Hippocampal formation (tissue), 2 donors: ENCODE measurements at places on chromosomes 16 and 17.
A peak's percentile ranks its signal among the peaks of the same experiment; 100 is the strongest.

DNA sequence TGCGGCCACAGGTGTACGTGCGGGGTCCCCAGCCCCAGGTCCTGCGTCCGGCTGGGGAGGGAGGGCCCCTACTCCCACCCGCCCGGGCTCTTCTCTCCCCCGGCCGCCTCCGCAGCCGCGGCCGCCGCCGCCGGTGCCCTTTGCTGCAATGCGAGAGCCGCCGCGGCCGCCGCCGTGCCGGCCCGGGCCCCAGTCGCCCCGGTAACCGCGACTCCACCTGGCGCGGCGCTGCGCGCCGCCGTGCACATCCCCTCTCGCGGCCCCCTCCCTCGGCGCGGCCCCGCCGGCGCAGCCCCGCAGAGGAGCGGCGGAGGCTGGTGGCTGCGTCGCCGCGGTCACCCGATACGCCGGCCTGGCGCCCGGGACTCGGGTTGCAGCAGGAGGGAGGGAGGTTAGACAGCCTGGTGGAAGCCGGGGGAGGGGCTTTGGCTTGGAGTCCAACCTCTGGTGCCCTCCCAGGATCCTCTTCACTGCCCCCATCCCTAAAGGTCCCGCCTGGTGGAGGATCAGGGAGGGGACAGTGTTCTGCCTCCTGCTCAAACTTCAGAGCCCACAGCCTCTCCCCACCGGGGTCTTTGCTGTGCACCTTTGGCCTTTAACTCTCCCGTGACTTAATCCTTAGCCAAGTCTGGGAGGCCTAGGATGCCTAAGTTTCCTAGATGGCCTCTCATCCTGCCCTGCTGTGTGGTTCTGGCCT lies 32.9 kb downstream of the SRCIN1 start:
- DNase-seq: peak; percentile 29

- DNase-seq: no peak
Measured at GRCh38 chr17:34163646-34164045, 91.4 kb upstream of the CCL2 start.

DNA sequence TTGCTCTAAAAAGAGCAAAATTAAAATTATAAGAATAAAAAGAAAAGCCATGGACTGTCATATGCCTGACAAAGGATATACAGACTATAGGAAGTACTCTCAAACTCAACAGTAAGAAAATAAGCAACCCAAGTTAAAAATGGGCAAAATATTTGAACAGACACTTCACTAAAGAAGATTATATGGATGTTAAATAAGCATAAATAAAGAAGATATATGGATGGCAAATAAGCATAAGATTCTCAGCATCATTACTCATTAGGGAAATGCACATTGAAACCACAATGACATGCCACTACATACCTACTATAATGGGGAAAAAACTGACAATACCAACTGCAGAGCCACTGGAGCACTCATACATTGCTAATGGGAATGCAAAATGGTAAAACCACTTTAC lies 14.9 kb upstream of the BEAN1 start:
- DNase-seq: no peak

DNA sequence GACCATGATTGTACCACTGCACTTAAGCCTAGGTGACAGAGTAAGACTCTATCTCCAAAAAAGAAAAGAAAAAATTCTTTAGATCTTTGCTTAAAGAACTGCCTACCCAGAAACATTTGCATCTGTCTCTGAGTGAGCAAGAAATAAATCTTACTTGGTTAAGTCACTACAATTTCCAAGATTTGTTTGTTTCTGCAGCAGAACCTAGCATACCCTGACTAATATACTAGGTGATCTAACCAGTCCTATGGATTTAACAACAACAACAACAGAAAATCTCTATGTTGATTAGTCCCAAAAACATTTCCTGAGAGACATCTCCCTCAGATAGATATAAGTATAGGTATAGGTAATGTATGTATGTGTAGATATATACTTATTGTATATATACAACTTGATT lies 549.3 kb upstream of the PSMD7 start:
- no peak for DNase-seq

- DNase-seq: no peak
Measured at GRCh38 chr17:60393840-60394723, 2.1 kb upstream of the USP32 start.

DNA sequence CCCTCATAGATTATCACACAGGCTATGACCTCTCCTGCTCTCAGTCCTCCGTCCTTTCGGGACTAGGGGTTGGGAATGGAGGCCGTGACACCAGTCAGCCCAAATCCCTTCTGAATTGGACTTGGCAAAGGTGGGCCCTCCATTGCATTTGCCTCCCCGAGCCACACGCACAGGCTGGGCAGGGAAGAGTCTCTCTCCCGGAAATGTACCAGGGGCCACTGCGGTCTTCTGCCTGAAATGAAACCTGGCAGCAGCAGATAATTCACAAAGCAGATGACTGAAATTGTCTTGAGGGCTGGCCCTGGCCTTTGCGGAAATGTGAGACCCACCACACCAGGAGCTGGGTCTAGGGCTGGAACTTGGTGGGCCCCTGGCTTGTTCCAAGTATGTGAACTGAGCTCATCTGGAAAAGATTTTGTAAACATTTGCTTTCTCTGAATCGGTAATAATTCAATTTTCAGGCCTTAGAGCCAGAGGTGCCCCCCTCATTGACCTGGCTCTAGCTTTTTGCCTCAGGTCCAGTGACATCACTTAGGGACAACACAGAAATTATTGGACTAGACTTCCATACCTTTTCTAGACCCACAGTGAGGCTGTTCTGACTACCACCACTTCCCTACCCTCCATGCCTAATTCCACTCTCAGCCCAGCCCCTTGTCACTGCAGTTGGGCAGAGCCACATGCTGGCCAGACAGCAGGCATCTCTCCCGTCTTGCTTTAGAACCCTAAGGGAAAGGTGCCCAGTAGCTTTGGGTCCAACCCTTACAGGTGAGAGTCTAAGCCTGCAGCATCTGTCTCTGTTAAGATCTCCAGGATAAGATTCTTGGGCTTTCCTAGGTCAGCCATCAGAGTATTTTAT lies 75.2 kb downstream of the CCDC182 start:
- DNase-seq: no peak

- no peak for DNase-seq
Measured at GRCh38 chr17:2854143-2855055, 58.2 kb downstream of the RAP1GAP2 start.

GRCh38 chr16:17866996-17867395 lies 396.2 kb upstream of the XYLT1 start:
- no peak for DNase-seq

GRCh38 chr16:10992797-10993196 lies 48.4 kb downstream of the CLEC16A start:
- no peak for DNase-seq

DNA sequence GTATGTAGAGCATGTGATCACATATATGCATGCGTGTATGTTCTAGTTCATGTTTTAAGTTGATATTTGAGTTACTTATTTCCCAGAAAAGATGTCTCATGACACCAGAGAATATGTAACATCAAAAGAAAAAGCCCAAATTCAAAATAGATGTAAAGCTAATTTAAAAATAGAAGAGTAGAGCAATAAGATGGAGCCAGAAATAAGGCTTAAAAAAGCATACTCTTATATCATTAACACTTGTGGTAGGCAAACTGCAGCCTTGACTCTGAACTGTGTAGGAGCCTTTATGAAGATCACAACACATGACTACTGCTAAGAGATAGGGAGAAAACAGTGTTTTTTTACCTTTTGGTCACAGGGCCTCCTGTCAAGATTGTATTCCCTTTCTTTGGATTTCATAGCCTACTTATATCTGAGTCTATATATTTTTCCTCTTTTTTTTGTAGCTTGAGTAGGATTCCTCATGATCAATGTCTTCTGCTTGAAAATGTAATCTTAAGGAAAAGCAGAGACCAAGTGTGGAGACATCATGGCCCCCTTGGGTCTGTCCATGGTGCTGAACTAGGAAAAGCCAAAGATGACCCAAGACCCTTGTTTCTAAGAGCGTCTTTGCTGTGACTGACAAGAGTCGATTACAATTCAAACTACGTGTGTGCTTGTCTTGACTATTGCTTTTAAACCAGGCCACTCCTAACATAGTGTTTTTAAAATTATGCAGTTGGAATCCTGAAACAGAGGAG lies 390.4 kb downstream of the SHISA9 start:
- DNase-seq: no peak

DNA sequence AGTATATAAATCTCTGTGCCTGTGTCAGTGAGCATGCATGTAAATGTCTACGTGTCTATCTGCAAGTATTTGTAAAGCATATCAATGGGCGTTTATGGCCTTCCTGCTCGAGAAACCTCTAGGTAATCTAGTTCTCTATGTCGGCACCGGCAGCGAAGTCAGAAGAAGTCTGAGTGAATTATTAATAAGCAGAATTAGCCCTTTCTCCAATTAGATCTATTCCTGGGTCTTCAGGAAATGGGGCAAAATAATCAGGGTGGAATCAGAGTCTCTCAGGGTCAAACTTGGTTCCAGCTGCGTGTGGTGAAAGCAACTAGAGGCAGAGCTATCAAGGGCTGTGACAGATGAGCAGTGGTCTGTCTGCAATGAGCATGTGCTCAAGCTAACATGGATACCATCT lies at the start of gene C17orf78:
C17orf78 (plus strand) TSS at position 280 of the 400 bp plus-strand sequence; CDS start at position 388, 108 bp downstream.
- no peak for DNase-seq

GRCh38 chr17:8941520-8941919 lies 24.0 kb downstream of the PIK3R5 start:
- DNase-seq: no peak

DNA sequence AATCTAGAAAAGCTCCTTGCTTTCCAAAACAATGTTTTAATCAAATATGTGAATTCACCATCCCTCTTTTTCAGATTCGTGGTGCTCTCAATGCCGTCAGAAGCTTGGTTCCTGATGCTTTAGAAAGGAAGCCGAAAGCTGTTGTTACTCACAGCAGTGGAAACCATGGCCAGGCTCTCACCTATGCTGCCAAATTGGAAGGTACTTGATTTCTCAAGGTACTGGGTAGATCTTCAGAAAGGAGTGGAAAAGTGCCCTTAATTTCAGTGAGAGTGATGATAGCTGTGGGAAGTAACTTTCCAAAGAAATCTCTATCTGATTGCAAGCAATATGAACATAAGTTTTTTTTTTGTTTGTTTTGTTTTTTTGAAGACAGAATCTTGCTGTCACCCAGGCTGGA lies 14.0 kb downstream of the SRR start:
- no peak for DNase-seq

DNA sequence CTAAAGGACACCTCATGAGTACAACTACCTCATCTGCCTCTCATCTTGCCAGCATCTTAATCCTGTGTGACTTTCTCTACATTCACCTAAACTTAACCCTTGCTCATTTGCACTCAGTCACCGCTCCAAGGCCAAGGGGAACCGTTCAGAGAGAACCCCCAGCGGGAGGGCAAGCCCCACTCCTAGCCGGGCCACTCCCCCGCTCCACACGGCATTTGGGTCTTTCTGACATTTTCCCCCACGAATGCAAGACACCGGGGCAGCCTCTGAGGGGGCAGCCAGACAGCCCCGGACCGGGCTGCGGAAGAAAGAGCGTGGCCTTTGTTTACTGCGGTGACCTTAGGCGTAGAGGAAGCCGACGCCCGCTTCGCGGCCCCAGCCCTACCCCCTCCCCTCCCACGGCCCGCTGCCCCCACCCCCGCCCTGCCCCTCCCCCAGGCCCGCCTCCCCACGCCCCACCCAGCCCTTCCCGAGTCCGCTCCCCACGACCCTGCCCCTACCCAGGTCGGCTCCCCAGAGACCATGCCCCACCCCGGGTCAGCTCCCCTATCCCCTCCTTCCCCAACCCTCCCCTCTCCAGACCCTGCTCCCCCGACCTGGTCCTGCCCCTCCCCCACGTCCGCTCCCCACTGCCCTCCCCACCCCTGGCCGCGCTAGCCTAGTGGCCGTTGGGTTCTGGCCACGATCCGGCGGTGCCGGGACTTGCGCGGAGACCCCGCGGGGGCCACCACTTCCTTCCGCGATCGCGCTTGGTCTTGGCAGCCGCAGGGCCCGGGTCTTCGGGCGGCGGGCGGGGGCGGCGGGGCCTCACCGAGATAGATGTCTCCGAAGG lies 789 bp downstream of the CSNK1D start:
- DNase-seq: no peak

- no peak for DNase-seq
Measured at GRCh38 chr17:76556765-76557367, 17.0 kb downstream of the PRCD start.

DNA sequence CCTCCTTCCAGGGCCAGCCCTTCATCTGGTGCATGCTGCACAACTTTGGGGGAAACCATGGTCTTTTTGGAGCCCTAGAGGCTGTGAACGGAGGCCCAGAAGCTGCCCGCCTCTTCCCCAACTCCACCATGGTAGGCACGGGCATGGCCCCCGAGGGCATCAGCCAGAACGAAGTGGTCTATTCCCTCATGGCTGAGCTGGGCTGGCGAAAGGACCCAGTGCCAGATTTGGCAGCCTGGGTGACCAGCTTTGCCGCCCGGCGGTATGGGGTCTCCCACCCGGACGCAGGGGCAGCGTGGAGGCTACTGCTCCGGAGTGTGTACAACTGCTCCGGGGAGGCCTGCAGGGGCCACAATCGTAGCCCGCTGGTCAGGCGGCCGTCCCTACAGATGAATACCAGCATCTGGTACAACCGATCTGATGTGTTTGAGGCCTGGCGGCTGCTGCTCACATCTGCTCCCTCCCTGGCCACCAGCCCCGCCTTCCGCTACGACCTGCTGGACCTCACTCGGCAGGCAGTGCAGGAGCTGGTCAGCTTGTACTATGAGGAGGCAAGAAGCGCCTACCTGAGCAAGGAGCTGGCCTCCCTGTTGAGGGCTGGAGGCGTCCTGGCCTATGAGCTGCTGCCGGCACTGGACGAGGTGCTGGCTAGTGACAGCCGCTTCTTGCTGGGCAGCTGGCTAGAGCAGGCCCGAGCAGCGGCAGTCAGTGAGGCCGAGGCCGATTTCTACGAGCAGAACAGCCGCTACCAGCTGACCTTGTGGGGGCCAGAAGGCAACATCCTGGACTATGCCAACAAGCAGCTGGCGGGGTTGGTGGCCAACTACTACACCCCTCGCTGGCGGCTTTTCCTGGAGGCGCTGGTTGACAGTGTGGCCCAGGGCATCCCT lies 7.4 kb downstream of the NAGLU start:
- DNase-seq: no peak

DNA sequence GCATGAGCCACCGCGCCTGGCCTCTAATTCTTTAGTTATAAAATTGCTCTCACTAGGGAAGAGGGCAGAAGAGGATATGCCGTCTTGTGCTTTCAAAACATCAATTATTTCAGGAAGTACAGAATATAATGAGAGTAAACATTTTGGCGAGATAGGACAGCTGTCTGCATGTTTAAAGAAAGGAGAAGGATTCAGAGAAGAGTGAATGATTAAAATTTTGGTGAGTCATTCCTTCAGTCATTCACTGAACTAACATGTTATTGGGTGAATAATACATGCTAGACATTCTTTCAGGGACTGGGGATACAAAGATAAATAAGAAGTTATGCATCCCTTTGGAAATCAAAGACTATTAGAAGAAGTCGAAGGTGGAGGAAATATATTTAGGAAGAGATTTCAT lies 590.3 kb upstream of the GOT2 start:
- no peak for DNase-seq
